ENCODE measurements at places on chromosomes 7 and 10. TPM values are rescaled to one million over a fixed set of nuclear protein-coding genes. Genes with fewer than 3 reads are reported as not detected.

- peak overlapping the region; percentile 98 for H3K4me3 ChIP-seq
- H3K36me3 ChIP-seq = no peaks in the 10 kb centered on the region
- ATAC-seq = peak; percentile 64
- H3K27ac ChIP-seq = peak overlapping the region; percentile 88
Measured at GRCh38 chr10:121927318-121927840, 452 bp downstream of the ATE1 start.

DNA sequence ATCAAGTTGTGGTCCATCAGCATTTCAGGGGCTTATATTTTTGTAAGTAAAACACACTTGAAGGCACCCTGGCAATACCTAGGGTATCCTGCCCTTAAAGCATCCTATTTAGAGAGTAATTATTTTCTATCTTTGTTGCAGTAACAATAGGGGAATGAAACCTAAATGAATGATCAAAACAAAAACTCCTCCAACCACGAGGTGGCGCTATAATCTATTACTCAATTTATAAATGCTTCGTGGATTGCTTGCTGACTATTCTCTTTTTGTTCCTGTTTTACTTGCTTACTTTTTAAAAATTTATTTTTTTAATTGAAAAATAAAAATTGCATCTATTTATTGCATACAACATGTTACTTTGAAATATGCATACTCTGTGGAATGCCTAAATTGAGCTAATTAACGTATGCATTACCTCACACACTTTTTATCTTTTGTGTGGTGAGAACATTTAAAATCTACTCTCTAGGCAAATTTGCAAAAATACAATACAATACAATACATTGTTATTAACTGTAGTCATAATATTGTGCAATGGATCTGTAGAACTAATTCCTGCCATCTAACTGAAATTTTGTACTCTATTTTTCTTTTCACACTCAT, 147.7 kb upstream of the BMPER start:
- H3K4me3 ChIP-seq = no peak overlapping the region
- no peak overlapping the region for H3K27ac ChIP-seq
- ATAC-seq = no peak
- no peaks in the 10 kb centered on the region for H3K4me1 ChIP-seq
- H3K36me3 ChIP-seq = no peaks in the 10 kb centered on the region

The AS3MT gene
- total RNA-seq = 9.7 TPM

GRCh38 chr10:21637795-21638194, 103.8 kb downstream of the MLLT10 start:
- no peak overlapping the region for H3K4me3 ChIP-seq
- no peaks in the 10 kb centered on the region for H3K4me1 ChIP-seq
- ATAC-seq = no peak
- no peaks in the 10 kb centered on the region for H3K27me3 ChIP-seq
- H3K36me3 ChIP-seq = peaks cover 25% of the 10 kb centered on the region

DNA sequence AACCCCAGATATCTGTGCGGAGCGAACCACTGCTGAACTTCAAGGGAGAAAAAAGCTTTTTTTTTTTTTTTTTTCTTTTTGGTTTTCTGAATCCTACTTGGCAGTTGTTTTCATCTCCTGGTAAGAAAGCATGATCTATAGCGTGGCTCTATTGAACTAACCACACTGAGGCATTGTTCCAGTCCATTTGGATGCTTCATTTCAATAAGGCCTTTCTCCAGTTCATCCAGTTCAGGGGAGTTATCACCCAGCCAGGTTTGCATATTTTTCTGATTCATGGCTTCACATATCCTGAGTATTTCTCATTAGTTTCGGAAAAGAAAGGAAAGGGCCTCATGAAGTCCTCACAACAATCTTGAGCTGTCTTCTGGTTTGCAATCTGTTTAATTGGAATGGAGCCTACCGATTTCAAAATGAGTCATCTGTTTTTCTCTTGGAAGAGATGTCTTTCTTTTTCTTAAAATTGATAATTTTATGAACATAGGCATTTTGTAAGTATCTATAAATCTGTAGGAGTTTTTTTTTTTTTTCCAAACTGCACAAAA, 93.1 kb upstream of the STEAP4 start:
- no peaks in the 10 kb centered on the region for H3K36me3 ChIP-seq
- no peak overlapping the region for H3K4me3 ChIP-seq
- H3K27me3 ChIP-seq = no peaks in the 10 kb centered on the region
- H3K4me1 ChIP-seq = no peaks in the 10 kb centered on the region

The LDB3 gene
- 45.8 TPM for total RNA-seq

- H3K4me3 ChIP-seq = no peak overlapping the region
- no peaks in the 10 kb centered on the region for H3K36me3 ChIP-seq
- H3K27me3 ChIP-seq = peaks cover 65% of the 10 kb centered on the region
- H3K4me1 ChIP-seq = no peaks in the 10 kb centered on the region
- ATAC-seq = no peak
- no peak overlapping the region for H3K27ac ChIP-seq
Measured at GRCh38 chr10:43284341-43284910, 17.6 kb upstream of the RASGEF1A start.

The RPA3 gene
- 11.2 TPM for total RNA-seq

The PDGFA gene
- 66.0 TPM for total RNA-seq

- no peak overlapping the region for H3K4me3 ChIP-seq
- H3K36me3 ChIP-seq = no peaks in the 10 kb centered on the region
- no peaks in the 10 kb centered on the region for H3K27me3 ChIP-seq
- ATAC-seq = no peak
Measured at GRCh38 chr7:129644634-129645230, 33.2 kb downstream of the NRF1 start.

DNA sequence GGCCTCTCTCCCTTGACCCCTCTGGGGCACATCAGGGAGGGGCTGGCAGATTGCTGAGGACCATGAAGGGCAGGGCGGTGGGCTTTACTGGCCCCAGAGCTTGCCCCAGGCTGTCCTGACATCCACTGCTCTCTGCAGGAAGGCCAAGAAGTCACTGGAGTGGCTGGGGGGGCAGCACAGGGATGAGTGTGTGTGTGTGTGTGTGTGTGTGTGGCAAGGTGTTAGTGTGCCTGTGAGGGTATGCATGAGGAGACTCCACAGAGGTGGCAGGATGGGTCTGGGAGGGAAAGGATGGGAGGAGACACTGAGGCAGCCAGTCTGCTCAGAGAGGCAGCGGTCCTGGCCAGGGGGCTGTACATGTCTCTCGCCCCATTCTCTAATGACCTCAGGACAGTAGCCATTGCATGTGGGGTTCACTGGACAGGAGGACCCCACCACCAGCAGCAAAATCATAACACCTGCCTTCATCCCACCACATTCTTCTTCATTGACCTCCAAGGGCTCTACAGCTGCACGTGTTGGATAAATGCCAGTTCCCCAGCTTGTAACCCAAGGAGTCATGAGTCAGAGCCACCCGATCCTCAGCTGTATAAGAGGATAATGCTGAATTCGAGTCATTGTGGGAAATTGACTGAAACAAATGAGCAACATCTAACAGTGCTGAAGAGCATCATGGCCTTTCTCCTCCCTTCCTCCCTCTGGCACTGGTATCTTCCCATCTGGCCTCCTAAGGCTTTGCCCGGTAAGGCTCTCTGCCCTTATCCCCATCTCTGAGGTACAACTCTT, 720.5 kb downstream of the GRID1 start:
- no peak for ATAC-seq
- no peak overlapping the region for H3K27ac ChIP-seq
- H3K27me3 ChIP-seq = no peaks in the 10 kb centered on the region
- H3K36me3 ChIP-seq = no peaks in the 10 kb centered on the region
- H3K4me3 ChIP-seq = no peak overlapping the region
- no peaks in the 10 kb centered on the region for H3K4me1 ChIP-seq

DNA sequence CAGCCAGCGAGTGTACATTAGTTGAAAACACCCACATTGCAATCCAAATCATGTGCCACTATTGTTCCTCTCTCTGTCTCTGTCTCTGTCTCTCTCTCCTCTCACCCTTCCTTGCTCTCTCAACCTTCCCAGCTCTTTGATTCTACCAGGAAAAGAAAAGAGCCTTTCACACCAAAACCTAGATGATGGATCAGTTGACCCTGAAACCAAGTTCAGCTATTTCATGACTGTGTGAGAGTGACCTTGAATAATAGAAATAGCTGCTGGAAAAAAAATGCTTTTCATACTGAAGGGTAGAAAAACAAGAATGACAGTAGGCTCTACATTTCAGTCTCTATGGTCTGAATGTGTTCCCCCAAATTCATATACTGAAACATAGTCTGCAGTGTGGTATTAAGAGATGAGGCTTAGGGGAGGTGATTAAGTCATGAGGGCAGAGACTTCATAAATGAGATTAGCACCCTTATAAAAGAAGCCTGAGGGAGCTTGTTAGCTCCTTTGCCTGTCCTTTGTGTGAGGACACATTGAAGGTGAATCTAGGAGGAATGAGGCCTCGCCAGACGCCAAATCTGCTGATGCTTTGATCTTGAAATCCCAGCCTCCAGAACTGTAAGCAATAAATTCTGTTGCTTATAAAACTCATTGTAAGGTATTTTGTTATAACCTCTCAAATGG, 65.2 kb downstream of the LYZL1 start:
- H3K4me3 ChIP-seq = no peak overlapping the region
- H3K4me1 ChIP-seq = peaks cover 24% of the 10 kb centered on the region
- no peak for ATAC-seq
- no peaks in the 10 kb centered on the region for H3K27me3 ChIP-seq
- H3K27ac ChIP-seq = no peak overlapping the region

- no peak overlapping the region for H3K4me3 ChIP-seq
- H3K36me3 ChIP-seq = no peaks in the 10 kb centered on the region
- peak overlapping the region; percentile 81 for H3K27ac ChIP-seq
- no peaks in the 10 kb centered on the region for H3K27me3 ChIP-seq
Measured at GRCh38 chr7:101950450-101951119, 133.2 kb downstream of the CUX1 start.

- H3K27ac ChIP-seq = no peak overlapping the region
- no peaks in the 10 kb centered on the region for H3K4me1 ChIP-seq
- ATAC-seq = no peak
- H3K36me3 ChIP-seq = no peaks in the 10 kb centered on the region
- H3K27me3 ChIP-seq = no peaks in the 10 kb centered on the region
- H3K4me3 ChIP-seq = no peak overlapping the region
Measured at GRCh38 chr7:120654241-120654640, 203.7 kb downstream of the TSPAN12 start.

GRCh38 chr7:106978425-106979420, 65.8 kb upstream of the PRKAR2B start:
- H3K4me3 ChIP-seq = no peak overlapping the region
- no peaks in the 10 kb centered on the region for H3K36me3 ChIP-seq
- ATAC-seq = no peak
- no peaks in the 10 kb centered on the region for H3K27me3 ChIP-seq

The ZNF485 gene
- 4.5 TPM for total RNA-seq

The HSPA12A gene
- 24.0 TPM for total RNA-seq

- H3K4me1 ChIP-seq = no peaks in the 10 kb centered on the region
- no peak for ATAC-seq
- H3K36me3 ChIP-seq = no peaks in the 10 kb centered on the region
Measured at GRCh38 chr7:40876601-40877000, 741.8 kb downstream of the SUGCT start.

- no peak for ATAC-seq
- no peaks in the 10 kb centered on the region for H3K27me3 ChIP-seq
- H3K36me3 ChIP-seq = no peaks in the 10 kb centered on the region
- H3K4me3 ChIP-seq = no peak overlapping the region
- H3K4me1 ChIP-seq = no peaks in the 10 kb centered on the region
- no peak overlapping the region for H3K27ac ChIP-seq
Measured at GRCh38 chr7:139568813-139569490, 45.5 kb downstream of the CLEC2L start.

The UROS gene
- total RNA-seq = 64.0 TPM

- ATAC-seq = no peak
- no peak overlapping the region for H3K27ac ChIP-seq
- no peaks in the 10 kb centered on the region for H3K27me3 ChIP-seq
- peaks cover 74% of the 10 kb centered on the region for H3K4me1 ChIP-seq
- H3K36me3 ChIP-seq = peaks cover 15% of the 10 kb centered on the region
Measured at GRCh38 chr7:139362981-139363380, 3.3 kb downstream of the LUC7L2 start.

The FRG2B gene
- total RNA-seq = not detected

The TRDMT1 gene
- 6.4 TPM for total RNA-seq

DNA sequence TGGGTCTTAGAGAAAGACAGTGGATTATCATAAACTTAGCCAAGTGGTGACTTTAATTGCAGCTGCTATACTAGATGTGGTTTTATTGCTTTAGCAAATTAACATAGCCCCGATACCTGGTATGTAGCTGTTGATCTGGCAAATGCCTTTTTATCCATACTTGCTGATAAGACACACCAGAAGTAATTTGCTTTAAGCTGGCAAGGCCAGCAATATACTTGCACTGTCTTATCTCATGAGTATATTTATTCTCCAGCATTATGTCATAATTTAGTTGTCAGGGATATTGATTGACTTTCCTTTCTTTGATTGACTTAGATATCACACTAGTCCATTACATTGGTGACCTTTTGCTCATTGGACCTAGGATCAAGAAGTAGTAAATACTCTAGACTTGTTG, 12.8 kb downstream of the TMEM229A start:
- H3K36me3 ChIP-seq = no peaks in the 10 kb centered on the region
- no peaks in the 10 kb centered on the region for H3K27me3 ChIP-seq
- H3K4me3 ChIP-seq = no peak overlapping the region
- H3K27ac ChIP-seq = no peak overlapping the region

The TMEM213 gene
- not detected for total RNA-seq

DNA sequence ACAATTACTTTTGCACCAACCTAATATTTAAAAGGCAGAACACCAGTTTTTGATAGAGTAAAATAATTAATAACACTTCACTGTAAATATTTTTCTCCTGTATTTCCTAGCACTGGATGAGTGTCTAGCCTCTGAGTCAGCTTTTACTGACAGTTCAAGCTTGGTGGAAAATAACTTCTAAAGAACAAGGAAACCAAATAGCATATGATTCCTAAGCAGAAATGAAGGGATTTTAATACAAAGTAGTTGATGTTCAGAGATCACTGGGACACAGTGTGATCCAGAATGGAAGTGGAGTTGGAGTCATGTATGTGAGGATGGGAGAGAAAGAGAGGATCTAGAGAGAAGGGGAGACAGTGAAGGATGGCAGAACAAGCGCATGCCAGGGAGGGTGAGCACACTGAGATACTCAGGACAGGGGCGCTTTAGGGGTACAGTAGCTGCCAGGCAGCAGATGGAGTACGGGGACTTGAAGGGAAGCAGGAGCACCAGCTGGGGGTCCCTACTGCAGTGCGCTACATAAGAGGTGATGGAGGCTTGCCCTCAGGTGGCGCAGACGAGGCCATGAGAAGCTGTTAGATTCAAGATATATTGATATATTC, 117.9 kb upstream of the KLF6 start:
- peak; percentile 57 for ATAC-seq
- H3K36me3 ChIP-seq = no peaks in the 10 kb centered on the region
- peak overlapping the region; percentile 66 for H3K27ac ChIP-seq

The EGFR gene
- total RNA-seq = 116 TPM

DNA sequence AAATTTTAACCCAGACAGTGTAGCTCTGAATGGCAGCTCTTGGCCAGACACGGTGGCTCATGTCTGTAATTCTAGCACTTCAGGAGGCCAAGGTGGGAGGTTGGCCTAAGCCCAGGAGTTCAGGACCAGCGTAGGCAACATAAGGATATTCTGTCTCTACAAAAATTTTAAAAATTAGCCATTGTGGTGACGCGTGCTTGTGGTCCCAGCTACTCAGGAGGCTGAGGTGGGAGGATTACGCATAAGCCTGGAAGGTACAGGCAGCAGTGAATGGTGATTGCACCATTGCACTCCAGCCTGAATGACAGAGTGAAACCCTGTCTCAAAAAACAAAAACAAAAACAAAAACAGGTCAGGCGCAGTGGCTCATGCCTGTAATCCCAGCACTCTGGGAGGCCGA, 50.0 kb downstream of the SUFU start:
- ATAC-seq = no peak
- H3K27ac ChIP-seq = no peak overlapping the region
- peaks cover 29% of the 10 kb centered on the region for H3K36me3 ChIP-seq
- no peak overlapping the region for H3K4me3 ChIP-seq

GRCh38 chr10:98141484-98142073, 7.1 kb downstream of the R3HCC1L start:
- ATAC-seq = no peak
- H3K36me3 ChIP-seq = no peaks in the 10 kb centered on the region
- H3K4me1 ChIP-seq = peaks cover 27% of the 10 kb centered on the region
